Muscle of leg (tissue), 16 donors: ENCODE measurements at places on chromosomes 5 and 9.

DNA sequence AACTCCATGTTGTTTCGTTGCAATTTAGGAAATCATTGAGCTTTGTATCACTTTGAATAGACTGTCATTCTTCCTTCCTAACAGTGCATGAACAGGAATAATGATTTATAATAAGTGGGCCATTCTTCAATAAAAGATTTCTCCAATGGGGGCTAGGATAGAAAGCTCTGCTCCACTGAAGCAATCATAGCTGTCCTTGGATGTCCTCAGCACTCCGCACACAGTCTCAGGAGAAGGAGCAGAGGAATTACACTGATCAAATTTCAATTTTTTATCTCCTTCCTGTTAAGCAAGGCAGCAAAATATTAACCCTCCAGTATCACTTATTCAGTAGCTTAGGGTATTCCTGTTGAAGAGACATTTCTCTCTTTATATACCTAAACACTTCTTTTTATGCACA, 532.7 kb upstream of the ST8SIA4 start:
- DNase-seq = peak; percentile 23
- no peaks in the 10 kb centered on the region for H3K36me3 ChIP-seq
- no peak overlapping the region for H3K27ac ChIP-seq
- H3K27me3 ChIP-seq = no peaks in the 10 kb centered on the region
- H3K4me3 ChIP-seq = no peak overlapping the region
- H3K4me1 ChIP-seq = no peaks in the 10 kb centered on the region

- H3K27me3 ChIP-seq = peaks cover 12% of the 10 kb centered on the region
- peaks cover 27% of the 10 kb centered on the region for H3K4me1 ChIP-seq
- no peaks in the 10 kb centered on the region for H3K36me3 ChIP-seq
- no peak overlapping the region for H3K4me3 ChIP-seq
- H3K27ac ChIP-seq = peak overlapping the region; percentile 31
Measured at GRCh38 chr5:1551426-1552301, 27.9 kb upstream of the LPCAT1 start.

DNA sequence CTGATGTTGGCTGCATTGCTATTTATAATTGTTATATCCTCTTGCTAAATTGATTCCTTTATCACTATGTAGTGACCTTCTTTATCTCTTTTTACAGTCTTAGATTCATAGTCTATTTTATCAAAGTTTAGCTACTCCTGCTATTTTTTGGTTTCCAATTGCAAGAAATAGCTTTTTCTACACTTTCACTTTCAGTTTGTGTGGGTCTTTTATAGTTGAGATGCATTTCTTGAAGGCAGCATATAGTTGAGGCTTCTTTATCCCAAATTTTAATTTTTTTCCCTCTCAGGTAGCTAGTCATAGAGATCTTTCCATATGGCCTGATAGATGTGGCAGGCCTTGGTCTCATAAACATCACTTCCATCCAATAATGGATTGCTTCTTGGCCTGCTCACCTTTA, 228.5 kb downstream of the COMMD10 start:
- no peaks in the 10 kb centered on the region for H3K4me1 ChIP-seq
- H3K36me3 ChIP-seq = peaks cover 4% of the 10 kb centered on the region
- no peak overlapping the region for H3K4me3 ChIP-seq
- H3K27me3 ChIP-seq = no peaks in the 10 kb centered on the region
- H3K27ac ChIP-seq = no peak overlapping the region
- no peak for DNase-seq

GRCh38 chr5:147673791-147674190, 108.7 kb downstream of the JAKMIP2 start:
- H3K4me3 ChIP-seq = no peak overlapping the region
- no peaks in the 10 kb centered on the region for H3K27me3 ChIP-seq
- H3K4me1 ChIP-seq = peaks cover 9% of the 10 kb centered on the region
- no peaks in the 10 kb centered on the region for H3K36me3 ChIP-seq
- DNase-seq = no peak

DNA sequence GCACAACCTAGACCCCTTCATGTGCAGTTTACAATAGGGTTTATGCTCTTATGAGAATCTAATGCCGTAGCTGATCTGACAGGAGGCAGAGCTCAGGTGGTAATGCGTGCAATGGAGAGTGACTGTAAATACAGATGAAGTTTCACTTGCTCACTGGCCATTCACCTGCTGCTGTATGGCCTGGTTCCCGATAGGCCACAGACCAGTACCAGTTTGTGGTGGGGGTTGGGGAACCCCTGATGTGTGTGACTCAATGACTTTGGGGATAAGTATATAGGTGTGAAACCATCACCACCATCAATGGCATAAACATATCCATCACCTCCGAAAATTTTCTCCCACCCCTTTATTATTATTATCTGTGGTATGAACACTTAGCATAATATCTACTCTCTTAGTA, 42.1 kb downstream of the TLR4 start:
- no peaks in the 10 kb centered on the region for H3K36me3 ChIP-seq
- peaks cover 6% of the 10 kb centered on the region for H3K4me1 ChIP-seq
- no peak for DNase-seq
- no peak overlapping the region for H3K27ac ChIP-seq
- peaks cover 18% of the 10 kb centered on the region for H3K27me3 ChIP-seq

GRCh38 chr5:169147534-169147933, 153.4 kb downstream of the SLIT3 start:
- no peak overlapping the region for H3K4me3 ChIP-seq
- no peaks in the 10 kb centered on the region for H3K36me3 ChIP-seq
- H3K27me3 ChIP-seq = no peaks in the 10 kb centered on the region
- peak; percentile 23 for DNase-seq
- H3K27ac ChIP-seq = no peak overlapping the region

DNA sequence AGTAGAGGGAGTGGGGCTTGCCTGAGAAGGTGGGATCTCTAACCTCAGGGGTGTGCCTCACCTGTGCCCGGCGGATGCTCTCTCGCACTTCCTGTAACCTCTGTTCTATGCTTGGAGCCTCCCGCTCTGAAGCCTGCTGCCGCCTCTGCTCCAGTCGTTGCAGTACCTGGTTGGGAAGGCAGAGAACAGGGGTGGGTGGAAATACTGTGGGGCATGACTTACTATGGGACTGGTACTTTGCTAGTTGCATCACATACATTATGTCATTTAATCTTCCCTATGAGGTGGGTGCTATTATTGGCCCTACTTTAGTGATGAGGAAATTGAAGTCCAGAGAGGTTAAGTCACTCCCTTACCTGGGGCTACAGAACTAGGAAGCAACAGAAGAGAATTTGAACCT, 5.2 kb downstream of the FCHSD1 start:
- H3K36me3 ChIP-seq = peaks cover 23% of the 10 kb centered on the region
- H3K4me1 ChIP-seq = peaks cover 4% of the 10 kb centered on the region
- H3K27me3 ChIP-seq = peaks cover 2% of the 10 kb centered on the region
- DNase-seq = no peak

DNA sequence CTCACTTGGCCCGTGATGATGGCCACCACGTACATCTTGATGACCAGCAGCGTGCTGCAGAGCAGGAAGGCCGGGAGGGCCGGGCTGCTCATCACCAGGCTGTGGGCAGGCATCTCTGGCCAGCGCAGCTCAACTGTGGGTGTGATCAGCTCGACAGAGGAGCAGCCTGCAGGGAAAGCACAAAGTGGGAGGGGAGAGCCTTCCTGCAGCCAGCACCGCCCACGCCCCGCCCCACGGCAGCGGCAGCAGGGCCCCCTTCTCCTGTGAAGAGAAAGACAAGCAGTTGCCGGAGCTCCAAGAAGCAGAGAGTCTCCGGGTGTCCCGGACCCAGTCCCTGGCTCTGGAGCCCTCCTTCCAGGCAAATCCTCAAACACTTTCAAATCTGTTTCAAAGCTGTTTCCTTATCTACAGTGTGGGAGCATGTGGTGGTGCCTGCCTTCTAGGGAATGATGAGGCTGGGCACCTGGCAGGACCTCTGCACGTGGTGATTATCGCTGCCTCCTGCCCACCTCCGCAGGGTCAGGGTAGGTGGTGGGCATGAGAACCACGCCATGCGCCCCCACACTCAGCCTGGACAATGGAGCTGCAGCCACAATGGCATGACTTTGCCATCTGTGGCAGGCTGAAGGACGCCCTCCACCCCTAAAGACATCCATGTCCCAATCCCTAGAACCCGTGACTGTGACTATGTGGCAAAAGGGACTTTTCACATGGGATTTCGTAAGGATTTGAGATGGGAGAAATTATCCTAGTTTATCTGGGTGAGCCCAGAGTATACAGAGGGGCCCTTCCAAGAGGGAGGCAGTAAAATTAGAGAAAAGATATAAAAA, at the start of gene PTGES:
Gene PTGES, minus strand, starts transcription at position 143 of the 830 bp plus-strand sequence. Its CDS starts 30 bp downstream, at position 113.
- no peaks in the 10 kb centered on the region for H3K36me3 ChIP-seq
- peak within 1 kb of the TSS; percentile 50 for H3K4me3 ChIP-seq
- peaks cover 19% of the 10 kb centered on the region for H3K4me1 ChIP-seq
- peak within 1 kb of the TSS; percentile 24 for H3K27ac ChIP-seq
- DNase-seq = peak; percentile 92

DNA sequence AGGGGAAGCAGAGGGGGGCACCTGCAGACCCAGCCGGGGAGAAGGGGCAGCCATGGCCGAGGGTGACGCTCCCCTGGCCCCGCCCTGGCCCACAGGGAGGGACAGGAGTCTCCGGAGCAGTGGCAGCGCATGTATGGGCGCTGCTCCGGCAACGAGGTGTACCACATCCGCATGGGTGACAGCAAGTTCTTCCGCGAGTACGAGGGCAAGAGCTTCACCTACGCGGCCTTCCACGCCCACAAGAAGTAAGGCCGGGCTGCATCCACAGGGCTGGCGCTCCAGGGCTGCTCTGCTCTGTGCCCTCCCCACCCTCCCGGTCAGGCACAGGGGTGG, 68.2 kb downstream of the KCNT1 start:
- no peaks in the 10 kb centered on the region for H3K27me3 ChIP-seq
- DNase-seq = no peak
- H3K4me1 ChIP-seq = peaks cover 10% of the 10 kb centered on the region
- peaks cover 5% of the 10 kb centered on the region for H3K36me3 ChIP-seq

DNA sequence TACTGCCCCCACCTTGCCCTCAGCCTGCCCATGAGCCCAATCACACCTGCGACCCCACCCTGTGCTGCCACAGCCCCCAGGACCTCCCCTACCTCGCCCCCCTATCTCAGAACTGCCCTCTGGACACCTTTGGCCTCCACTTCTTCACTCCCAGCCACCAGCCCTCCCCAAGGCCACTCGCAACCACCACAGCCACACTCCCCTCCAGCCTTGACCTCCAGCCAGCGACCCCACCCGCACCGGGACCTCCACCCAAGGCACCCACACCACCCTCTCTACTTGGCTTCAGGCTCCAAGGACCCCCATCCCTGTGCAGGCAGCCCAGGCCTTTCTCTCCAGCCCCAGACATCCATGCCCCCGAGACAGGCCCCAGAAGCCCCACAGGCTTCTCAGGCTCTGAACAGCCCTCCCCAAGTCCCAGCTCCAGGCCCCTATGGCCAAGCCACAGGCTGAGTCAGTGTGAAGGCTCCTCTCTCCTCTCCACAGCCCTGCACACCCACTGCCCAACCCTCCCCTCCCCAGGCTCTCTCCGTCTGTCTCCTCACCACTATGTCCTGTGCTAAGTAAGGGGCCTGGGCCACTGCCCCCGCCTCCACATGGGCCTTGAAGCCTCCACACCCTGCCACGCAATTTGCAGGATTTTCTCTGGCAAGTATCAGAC, 2.0 kb downstream of the AK1 start:
- peak overlapping the region; percentile 90 for H3K27ac ChIP-seq
- peaks cover 59% of the 10 kb centered on the region for H3K4me1 ChIP-seq
- DNase-seq = no peak
- H3K27me3 ChIP-seq = no peaks in the 10 kb centered on the region
- peak overlapping the region; percentile 44 for H3K4me3 ChIP-seq

GRCh38 chr5:136079195-136079985, 50.6 kb downstream of the TGFBI start:
- H3K4me3 ChIP-seq = no peak overlapping the region
- no peak overlapping the region for H3K27ac ChIP-seq
- H3K36me3 ChIP-seq = no peaks in the 10 kb centered on the region
- H3K27me3 ChIP-seq = no peaks in the 10 kb centered on the region

DNA sequence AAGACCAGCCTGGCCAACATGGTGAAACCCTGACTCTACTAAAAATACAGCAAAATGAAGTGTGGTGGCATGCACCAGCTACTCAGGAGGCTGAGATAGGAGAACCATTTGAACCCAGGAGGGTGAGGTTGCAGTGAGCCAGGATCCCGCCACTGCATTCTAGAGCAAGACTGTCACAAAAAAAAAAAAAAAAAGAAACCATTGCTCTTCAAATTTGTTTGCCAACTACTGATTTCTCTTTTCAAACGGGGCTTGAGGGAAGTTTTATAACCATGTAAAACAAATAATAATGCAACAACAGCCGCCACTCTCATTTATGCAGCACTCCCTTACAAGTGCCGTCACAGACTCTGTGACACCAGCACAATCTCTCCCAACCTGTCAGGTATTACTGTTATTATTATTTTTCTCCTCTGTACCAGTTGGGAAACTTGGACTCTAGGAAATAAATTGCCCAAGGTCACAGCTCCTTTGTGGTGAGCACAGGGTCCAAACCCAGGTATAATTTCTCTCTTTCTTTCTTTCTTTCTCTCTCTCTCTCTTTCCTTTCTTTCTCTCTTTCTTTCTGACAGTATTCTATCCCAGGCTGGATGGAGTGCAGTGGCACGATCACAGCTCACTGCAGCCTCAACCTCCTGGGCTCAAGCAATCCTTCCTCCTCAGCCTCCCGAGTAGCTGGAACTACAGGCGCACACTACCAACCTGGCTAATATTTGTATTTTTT, 25.4 kb downstream of the SERINC5 start:
- no peak overlapping the region for H3K27ac ChIP-seq
- H3K4me3 ChIP-seq = no peak overlapping the region
- no peaks in the 10 kb centered on the region for H3K36me3 ChIP-seq
- H3K4me1 ChIP-seq = no peaks in the 10 kb centered on the region

GRCh38 chr5:38207343-38207742, 51.0 kb upstream of the EGFLAM start:
- no peaks in the 10 kb centered on the region for H3K4me1 ChIP-seq
- no peak for DNase-seq
- H3K27ac ChIP-seq = no peak overlapping the region
- H3K36me3 ChIP-seq = no peaks in the 10 kb centered on the region
- H3K27me3 ChIP-seq = peaks cover 2% of the 10 kb centered on the region
